ENCODE measurements at places on chromosomes 5 and 9.

DNA sequence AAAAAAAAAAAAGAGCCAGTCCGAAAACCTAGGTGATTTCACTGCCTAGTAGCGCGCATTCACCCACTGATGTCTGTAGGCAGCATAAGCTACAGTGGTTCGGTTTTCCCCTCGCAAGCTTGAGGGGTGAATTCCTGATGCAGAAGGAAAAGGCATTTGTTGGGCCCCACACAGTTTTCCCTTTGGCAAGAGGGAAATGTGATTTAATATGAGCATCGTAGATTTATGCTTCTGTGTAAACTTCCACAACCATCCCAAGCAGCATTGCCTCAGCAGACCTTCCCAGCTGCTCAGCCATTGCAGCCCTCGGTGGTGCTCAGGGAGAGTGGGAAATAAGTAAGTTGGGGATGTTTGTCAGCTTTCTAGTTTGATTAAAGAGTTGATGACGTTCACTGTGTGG lies 231.5 kb upstream of the PPP1R2B start:
- no peak for DNase-seq

DNA sequence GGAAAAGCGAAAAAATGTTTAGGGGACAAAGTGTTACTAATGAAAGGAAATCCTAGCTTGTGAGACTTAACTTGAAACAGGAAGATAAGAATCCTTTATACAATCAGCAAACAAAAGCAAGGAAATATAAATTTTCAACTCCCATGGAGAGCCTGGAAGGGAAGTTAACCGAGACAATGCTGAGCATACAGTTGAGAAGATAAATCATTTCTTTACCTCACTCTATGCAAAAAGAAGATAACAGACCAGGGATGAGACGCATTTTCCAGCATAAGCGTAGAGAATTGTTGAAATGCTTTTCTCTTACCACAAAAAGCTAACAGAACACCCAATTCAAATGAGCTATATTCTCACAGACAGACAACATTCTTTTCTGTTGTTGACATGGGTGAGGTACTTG lies 309.6 kb downstream of the CWC27 start:
- DNase-seq, result no peak

DNA sequence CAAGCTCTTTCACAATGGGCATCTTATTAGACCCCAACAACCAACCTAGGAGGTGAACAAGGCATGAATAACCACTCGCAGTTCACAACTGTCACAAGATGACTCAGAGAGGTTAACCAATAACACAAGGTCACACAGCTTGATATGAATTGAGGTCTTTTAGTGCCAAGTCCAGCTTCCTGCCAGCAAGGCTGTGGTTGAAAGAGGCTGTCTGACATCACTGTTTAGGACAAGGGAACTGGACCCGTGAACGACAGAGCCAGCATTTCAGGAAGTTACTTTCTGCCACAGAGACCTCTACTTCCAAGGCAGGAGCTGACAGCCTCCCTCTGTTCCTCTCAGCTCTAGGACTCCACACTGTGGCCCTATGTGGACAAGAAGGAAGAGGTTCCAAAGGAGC lies 53.4 kb upstream of the ALDH1B1 start:
- DNase-seq, result no peak

- no peak for DNase-seq
These were observed at the start of gene CAPSL for GRCh38 chr5:35938568-35939227. TSS of gene CAPSL (minus strand) at chr5:35938622. CDS start at chr5:35921120, 17,502 bp downstream.

DNA sequence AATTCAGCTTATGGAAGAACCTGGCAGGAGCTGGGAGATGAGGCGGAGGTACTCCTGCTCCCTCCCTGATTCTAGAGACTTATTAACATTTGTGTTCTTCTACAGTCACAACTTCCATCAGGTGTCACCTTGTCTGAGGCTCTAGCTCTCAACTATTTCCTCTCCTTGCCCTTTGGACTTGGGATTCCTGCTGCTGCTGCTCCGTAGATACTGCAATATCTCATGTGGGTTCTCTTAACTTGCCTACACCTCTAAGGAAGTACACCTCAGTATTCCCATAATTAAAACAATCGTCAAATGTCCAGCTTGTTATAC lies 21.2 kb downstream of the ANXA1 start:
- DNase-seq, result no peak

DNA sequence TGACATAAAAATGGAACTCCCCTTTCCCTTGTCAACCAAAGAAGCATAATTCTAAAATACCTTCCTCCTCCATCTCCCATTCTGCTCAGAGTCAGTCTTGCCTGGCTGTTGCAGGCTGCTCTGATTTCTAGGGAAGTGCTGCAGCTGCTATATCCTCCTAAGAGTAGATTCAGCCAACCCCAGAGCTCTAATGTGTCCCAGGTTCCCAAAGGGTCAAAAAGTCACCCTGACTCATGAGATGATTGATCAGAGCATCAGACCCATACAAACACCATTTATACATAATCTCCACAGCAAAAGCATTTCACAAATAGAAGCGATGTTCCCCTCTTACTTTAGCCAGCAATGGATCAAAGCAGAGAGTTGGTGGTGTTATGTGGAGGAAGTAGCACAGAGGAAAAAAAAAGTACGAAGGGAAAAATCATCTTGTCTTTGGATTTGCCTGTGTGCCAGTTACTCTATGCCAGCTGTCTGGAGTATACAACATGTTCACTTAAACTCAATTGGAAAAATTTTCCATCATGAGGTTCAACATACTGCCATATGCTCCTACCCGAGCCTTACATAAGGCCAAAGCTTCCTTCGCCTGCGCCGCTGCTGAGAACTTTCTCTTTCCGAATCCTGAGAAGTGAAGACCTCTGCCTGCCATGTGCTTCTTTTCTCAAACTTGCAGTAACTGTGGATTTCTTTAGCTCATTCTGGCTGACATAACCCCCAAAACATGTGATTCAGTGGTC lies 258.0 kb downstream of the TLE4 start:
- no peak for DNase-seq

DNA sequence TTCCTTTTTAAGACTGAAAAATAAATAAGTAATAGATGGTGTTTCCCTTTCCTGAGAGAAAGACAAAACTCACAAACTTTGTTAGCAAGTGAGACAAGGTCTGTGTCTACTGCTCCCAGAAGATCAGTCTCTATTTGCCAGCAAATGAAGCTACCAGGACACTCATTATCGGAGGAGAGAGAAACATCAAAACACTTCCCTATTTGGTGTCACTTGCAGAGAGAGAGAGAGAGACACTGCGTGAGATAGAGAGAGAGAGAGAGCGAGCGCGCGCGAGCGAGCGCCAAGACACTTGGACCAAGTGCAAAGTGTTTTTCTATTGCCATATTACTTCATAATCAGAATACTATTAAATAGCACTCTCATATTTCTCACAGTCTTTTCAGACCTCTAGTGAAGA lies 142.7 kb downstream of the KCNN2 start:
- DNase-seq, result no peak
